ENCODE measurements at places on chromosomes 11 and 22. TPM values are rescaled to one million over a fixed set of nuclear protein-coding genes. Genes with fewer than 3 reads are reported as not detected.

The TMEM191C gene
- not detected for total RNA-seq

The PDGFB gene
- total RNA-seq, result not detected

The OR5L1 gene
- total RNA-seq, result not detected

The TSPAN32 gene
- not detected for total RNA-seq

The ANO1 gene
- total RNA-seq, result 0.72 TPM

The PDE3B gene
- 0.03 TPM for total RNA-seq

The MRGPRX4 gene
- not detected for total RNA-seq

The PHF21A gene
- total RNA-seq, result 10.8 TPM

The IFITM10 gene
- total RNA-seq, result not detected

The NTM gene
- 0.34 TPM for total RNA-seq

The SLC22A9 gene
- total RNA-seq, result not detected

The TUBA8 gene
- total RNA-seq, result 0.91 TPM

The PTGDR2 gene
- total RNA-seq, result 1.1 TPM

The DBX1 gene
- not detected for total RNA-seq

The CASP1 gene
- 4.1 TPM for total RNA-seq

The OR4C3 gene
- not detected for total RNA-seq

The BCO2 gene
- 0.42 TPM for total RNA-seq

The DGCR6 gene
- total RNA-seq, result 0.95 TPM

The BET1L gene
- total RNA-seq, result 10.5 TPM

The CPT1A gene
- total RNA-seq, result 39.2 TPM

The CDKN1C gene
- total RNA-seq, result 15.0 TPM

The DDIAS gene
- total RNA-seq, result 10.3 TPM

The GUCY1A2 gene
- total RNA-seq, result 0.13 TPM

The DAGLA gene
- total RNA-seq, result 2.6 TPM

The RNF169 gene
- total RNA-seq, result 4.8 TPM

The DDTL gene
- 1.1 TPM for total RNA-seq

The TBX10 gene
- not detected for total RNA-seq

The ZP1 gene
- total RNA-seq, result not detected

The MS4A6E gene
- total RNA-seq, result not detected

The TPBGL gene
- total RNA-seq, result not detected

The VPREB1 gene
- total RNA-seq, result not detected

The ZBTB16 gene
- not detected for total RNA-seq

The E2F8 gene
- total RNA-seq, result 8.8 TPM

The OR8G5 gene
- not detected for total RNA-seq

The RNF121 gene
- total RNA-seq, result 21.4 TPM

The SYTL2 gene
- total RNA-seq, result 11.4 TPM

The DERL3 gene
- total RNA-seq, result not detected

The MB gene
- not detected for total RNA-seq

The WDR74 gene
- 97.4 TPM for total RNA-seq

The GRAP2 gene
- total RNA-seq, result 0.61 TPM

The MPPED2 gene
- not detected for total RNA-seq

The TRIM29 gene
- not detected for total RNA-seq

The KRTAP5-6 gene
- not detected for total RNA-seq

The SLC17A6 gene
- total RNA-seq, result not detected

The GALNT18 gene
- 1.5 TPM for total RNA-seq

The ZNF280B gene
- total RNA-seq, result 2.7 TPM

The WNT11 gene
- not detected for total RNA-seq

The ALDH3B1 gene
- total RNA-seq, result 59.8 TPM

The YPEL4 gene
- total RNA-seq, result not detected

The OR52I1 gene
- not detected for total RNA-seq

The RCOR2 gene
- 1.5 TPM for total RNA-seq

The SMARCB1 gene
- 91.8 TPM for total RNA-seq

The BMAL1 gene
- total RNA-seq, result 28.2 TPM

The CD6 gene
- not detected for total RNA-seq

The EXPH5 gene
- 0.05 TPM for total RNA-seq

The PLAAT3 gene
- total RNA-seq, result 63.8 TPM

The FAM180B gene
- not detected for total RNA-seq

Measured in SJSA1 (cell line).